Amygdala (tissue), 56 donors: ENCODE measurements at places on chromosomes 16 and 17.
A peak's percentile ranks its signal among the peaks of the same experiment; 100 is the strongest.

DNA sequence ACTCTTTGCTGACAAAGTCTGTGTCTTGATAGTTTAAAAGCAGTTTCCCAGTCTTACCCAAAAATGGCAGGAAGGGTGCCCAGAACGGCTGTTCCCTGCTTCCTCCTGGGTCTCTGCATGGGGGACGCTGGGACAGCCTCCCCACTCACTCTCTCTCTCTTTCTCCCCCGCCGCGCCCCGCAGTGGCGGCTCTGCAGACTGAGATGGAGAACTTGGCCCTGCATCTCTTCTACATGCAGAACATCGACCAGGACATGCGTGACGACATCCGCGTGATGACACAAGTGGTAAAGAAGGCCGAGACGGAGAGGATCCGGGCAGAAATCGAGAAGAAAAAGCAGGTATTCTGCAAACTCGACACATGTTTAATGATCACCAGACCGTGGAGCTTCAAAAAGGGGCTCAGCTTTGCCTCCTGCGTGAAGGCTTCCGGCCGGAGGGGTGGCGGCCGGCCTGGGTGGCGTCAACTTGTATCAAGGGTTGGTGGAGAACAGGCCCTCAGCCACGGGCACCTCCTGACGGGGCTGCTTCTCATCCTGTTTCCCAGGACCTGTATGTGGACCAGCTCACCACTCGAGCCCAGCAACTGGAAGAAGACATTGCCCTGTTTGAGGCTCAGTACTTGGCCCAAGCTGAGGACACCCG, 22.0 kb downstream of the CCDC40 start:
- DNase-seq: no peak

DNA sequence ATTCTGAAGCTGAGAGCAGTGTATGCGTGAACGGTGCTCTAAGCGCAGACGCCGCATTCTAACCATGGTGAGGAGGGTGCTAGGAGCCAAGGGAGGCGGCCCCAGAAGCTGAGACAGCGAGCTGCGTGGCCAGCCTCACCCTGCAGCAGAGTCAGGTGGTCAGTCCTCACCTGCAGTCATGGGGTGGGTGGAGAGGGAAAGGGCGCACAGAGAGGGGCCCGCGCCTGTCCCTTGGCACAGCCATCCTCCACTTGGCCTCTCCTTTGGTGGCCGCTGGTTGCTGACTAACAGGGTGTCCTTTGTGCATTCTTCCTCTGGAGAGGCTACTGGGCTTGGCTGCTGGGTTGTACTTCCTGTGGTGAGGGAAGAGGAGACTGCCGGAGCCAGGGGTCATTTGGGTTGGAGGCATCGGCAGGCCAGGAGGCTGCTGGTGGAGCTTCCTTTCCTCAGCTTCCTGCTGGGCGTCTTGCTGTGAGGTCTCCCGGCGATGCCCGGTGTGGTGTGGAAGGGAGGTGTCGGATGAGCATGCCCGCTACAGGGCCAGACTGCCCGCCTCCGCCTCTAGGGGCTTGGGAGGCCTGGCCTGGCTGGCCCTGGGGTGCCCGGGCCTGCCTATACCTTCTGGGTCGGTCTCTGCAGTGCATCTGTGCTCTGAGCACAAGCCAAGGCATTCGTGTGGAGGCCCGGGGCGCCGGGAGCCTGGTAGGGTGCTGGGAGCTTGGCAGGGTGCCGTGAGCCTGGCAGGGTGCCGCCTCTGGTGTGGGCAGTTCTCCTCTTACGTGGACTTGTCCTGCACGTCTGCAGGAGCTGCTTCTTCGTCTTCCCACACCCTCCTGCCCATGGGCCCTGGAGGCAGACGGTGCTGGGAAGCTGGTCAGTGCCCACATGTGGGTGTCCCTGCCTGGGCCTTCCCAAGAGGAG, 17.4 kb downstream of the RNF213 start:
- DNase-seq: peak; percentile 66

GRCh38 chr17:76909971-76910760, 42.0 kb downstream of the MGAT5B start:
- no peak for DNase-seq

GRCh38 chr16:89050868-89051311, 42.8 kb upstream of the ACSF3 start:
- DNase-seq: no peak

GRCh38 chr16:8047736-8048135, 542.6 kb downstream of the TMEM114 start:
- DNase-seq: no peak

- no peak for DNase-seq
Measured at GRCh38 chr16:3689731-3690130, 27.6 kb downstream of the TRAP1 start.

- DNase-seq: no peak
Measured at GRCh38 chr17:72090108-72090507, 30.7 kb upstream of the SOX9 start.

- no peak for DNase-seq
Measured at GRCh38 chr16:47204736-47205504, 61.2 kb upstream of the NETO2 start.

DNA sequence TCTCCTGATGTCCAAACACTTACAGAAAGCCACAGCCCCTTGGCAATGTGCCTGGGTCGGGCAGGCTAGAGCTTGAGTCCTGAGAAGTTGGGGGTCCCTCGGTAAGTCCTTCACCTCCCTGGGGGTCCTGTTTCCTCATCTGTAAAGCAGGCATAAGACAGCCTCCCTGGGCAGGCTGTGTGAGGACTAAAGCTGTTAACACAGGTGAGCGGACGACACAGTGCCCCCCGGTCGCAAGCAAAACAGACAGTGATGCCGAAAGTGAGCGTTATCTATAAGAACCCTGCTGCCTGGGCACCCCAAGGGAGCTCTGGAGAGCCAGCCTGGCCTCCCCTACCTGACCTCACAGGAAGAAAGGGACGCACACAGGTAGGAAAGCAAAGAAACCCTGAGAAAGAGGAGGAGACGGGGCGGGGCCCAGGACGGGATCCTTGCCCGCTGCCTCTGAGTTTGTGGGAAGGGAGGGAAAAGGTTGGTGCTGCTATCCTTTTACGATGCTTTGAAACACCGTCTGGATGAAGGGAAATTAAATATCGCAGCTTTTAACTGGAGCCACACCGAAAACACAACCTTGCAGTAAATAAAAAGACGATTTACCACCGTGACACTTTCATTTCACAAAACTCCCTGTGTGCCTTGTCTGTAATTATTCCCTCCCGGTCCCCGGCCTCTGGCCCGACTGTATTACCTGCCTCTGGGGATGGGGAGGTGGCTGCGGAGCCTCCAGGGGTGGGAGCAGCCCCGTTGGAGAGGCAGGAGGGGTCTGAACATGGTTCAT, 67.1 kb downstream of the ENGASE start:
- no peak for DNase-seq

- no peak for DNase-seq
Measured at GRCh38 chr17:70144260-70144846, 25.0 kb upstream of the KCNJ2 start.

GRCh38 chr16:30041841-30042240, 10.8 kb upstream of the TLCD3B start:
- DNase-seq: no peak

- DNase-seq: no peak
Measured at GRCh38 chr17:67132366-67132765, 88.0 kb downstream of the CACNG1 start.
